ENCODE measurements at places on chromosomes 2 and 18. TPM values are rescaled to one million over a fixed set of nuclear protein-coding genes. Genes with fewer than 3 reads are reported as not detected.

Gene UPP2
- total RNA-seq, result not detected

Gene KATNAL2
- 3.8 TPM for total RNA-seq

Gene IFT172
- 32.3 TPM for total RNA-seq

Gene MEP1B
- total RNA-seq, result not detected

Gene DNAJC5G
- total RNA-seq, result not detected

Gene KLHL41
- total RNA-seq, result 2.5 TPM

Gene DARS1
- 138 TPM for total RNA-seq

Gene CYTIP
- total RNA-seq, result 0.16 TPM

Gene IL18R1
- total RNA-seq, result 1.0 TPM

Gene KCNK3
- under 0.01 TPM for total RNA-seq

Gene TXNDC2
- 0.16 TPM for total RNA-seq

Gene ERFE
- total RNA-seq, result 1.3 TPM

Gene CAPN13
- total RNA-seq, result not detected

Gene B3GNT7
- total RNA-seq, result 0.09 TPM

Gene DHRS9
- 1.3 TPM for total RNA-seq

Gene NETO1
- not detected for total RNA-seq

Gene TUBA3E
- total RNA-seq, result not detected

Gene XRCC5
- 183 TPM for total RNA-seq

Gene GAD1
- total RNA-seq, result 0.09 TPM

Gene FBXO15
- 0.79 TPM for total RNA-seq

Gene CDH7
- total RNA-seq, result not detected

Gene NTSR2
- total RNA-seq, result not detected

Gene SP9
- total RNA-seq, result not detected

Gene FOXI3
- not detected for total RNA-seq

Gene BMP10
- not detected for total RNA-seq

Gene CD207
- total RNA-seq, result not detected

Gene GAREM2
- total RNA-seq, result 0.47 TPM

Gene L3MBTL4
- 0.16 TPM for total RNA-seq

Gene TRIM43
- not detected for total RNA-seq

Gene UNC50
- total RNA-seq, result 49.9 TPM

Gene ERICH2
- 1.2 TPM for total RNA-seq

Gene CABYR
- 4.7 TPM for total RNA-seq

Gene FOXD4L1
- under 0.01 TPM for total RNA-seq

Gene SDC1
- 8.0 TPM for total RNA-seq

Gene ICA1L
- total RNA-seq, result 2.6 TPM

Gene PROM2
- total RNA-seq, result 1.1 TPM

Gene ZNF892
- total RNA-seq, result 4.4 TPM

Gene CGREF1
- total RNA-seq, result 0.69 TPM

Gene SULT1C3
- total RNA-seq, result not detected

Gene ITGA6
- 5.3 TPM for total RNA-seq

Gene MSTN
- total RNA-seq, result 0.16 TPM

Gene AGXT
- not detected for total RNA-seq

Gene CD302
- total RNA-seq, result 3.9 TPM

Gene CMPK2
- total RNA-seq, result 0.47 TPM

Gene TMEM237
- 10.9 TPM for total RNA-seq

Gene RAMP1
- total RNA-seq, result 2.7 TPM

Gene GPAT2
- total RNA-seq, result 1.0 TPM

Gene UGT1A8
- not detected for total RNA-seq

Gene NXPH2
- not detected for total RNA-seq

Gene ARPC2
- total RNA-seq, result 164 TPM

Gene GTF2A1L
- 0.69 TPM for total RNA-seq

Gene ASTL
- not detected for total RNA-seq

Gene RFX8
- 10.4 TPM for total RNA-seq

Measured in bronchial smooth muscle cell (primary cell).